ENCODE measurements at places on chromosomes 7 and 10. TPM values are rescaled to one million over a fixed set of nuclear protein-coding genes. Genes with fewer than 3 reads are reported as not detected.

The GHRHR gene
- total RNA-seq = not detected

The AGAP3 gene
- 62.0 TPM for total RNA-seq

The LSM5 gene
- 117 TPM for total RNA-seq

The TMEM236 gene
- 0.08 TPM for total RNA-seq

The BAZ1B gene
- 56.6 TPM for total RNA-seq

The ARHGAP21 gene
- 47.1 TPM for total RNA-seq

The CLDN4 gene
- total RNA-seq = 4.9 TPM

The GPR85 gene
- total RNA-seq = not detected

The MYL10 gene
- not detected for total RNA-seq

The PCDH15 gene
- total RNA-seq = not detected

Measured in A549 treated with DMSO at 1 μM for 4 hours (cell line).